Left ventricle myocardium inferior (tissue), 1 donor: ENCODE measurements at places on chromosomes 16 and 17.

DNA sequence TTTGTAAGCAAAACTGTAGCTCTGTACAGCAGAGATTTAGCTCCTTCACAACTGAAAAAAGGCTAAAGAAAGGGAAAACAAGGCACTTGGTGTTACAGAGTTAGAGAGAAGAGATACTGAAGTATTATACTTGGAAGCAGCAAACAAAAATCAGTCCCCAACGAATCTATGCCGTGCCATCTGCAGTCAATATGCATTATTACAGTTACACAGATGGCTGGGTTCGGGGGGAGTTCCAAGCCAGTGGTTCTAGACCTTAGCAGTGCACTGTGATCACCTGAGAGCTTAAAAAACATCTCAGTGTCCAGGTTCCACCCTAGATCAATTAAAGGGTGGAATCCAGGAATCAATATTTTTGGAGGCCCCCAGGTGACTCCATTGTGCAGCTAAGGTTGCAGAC lies 489.9 kb downstream of the SHISA9 start:
- no peak for DNase-seq

DNA sequence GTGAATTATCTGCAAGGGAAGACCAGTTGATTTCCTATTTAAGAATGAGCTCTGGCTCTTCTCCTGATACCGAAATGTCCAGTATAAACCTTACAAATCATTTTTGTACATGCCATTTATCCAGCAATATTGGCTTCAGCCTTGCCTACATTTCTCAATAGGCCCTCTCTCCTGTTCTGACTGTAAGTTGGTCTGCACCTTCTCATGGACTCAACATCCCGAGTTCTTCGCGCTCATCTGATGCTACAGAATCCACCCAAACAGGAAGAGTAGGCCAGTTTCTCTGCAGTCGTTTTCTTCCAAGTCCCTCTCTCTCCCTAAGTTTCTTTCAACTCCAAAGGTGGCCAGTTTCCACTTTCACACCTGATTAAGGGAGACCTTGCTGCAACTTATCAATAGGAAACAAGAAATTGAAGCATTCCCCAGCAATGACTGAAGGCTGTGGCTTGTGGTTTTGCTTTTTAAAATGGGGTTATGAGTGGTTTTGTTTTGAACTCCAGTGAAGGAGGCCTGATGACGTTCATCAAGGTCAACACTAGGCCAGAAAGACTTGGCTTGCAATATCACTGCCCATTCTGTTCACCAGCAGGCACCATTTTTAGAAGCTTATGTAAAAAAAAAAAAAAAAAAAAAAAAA lies 383.0 kb downstream of the MAF start:
- no peak for DNase-seq

- no peak for DNase-seq
These were observed 47.9 kb upstream of the NLK start for GRCh38 chr17:27994586-27994985.

DNA sequence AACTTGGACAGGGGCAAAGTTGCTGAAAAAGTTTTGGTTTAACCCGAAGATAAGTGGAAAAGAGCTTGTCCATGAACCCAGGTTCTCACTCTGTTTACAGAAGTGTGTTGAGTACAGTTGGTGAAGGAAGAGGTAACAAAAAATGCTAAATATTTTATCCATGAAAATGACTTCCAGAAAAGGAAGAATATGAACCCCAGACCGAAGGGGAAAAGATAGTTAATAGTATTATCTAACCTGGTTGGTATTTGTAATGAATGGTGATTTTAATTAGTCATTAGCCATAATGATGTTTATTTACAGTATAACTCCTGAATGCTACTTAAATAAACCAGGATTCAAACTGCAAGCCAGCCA lies 574 bp upstream of the TMEM106A start:
- no peak for DNase-seq

GRCh38 chr17:70076189-70076588 lies 1.2 kb downstream of the KCNJ16 start:
- no peak for DNase-seq

DNA sequence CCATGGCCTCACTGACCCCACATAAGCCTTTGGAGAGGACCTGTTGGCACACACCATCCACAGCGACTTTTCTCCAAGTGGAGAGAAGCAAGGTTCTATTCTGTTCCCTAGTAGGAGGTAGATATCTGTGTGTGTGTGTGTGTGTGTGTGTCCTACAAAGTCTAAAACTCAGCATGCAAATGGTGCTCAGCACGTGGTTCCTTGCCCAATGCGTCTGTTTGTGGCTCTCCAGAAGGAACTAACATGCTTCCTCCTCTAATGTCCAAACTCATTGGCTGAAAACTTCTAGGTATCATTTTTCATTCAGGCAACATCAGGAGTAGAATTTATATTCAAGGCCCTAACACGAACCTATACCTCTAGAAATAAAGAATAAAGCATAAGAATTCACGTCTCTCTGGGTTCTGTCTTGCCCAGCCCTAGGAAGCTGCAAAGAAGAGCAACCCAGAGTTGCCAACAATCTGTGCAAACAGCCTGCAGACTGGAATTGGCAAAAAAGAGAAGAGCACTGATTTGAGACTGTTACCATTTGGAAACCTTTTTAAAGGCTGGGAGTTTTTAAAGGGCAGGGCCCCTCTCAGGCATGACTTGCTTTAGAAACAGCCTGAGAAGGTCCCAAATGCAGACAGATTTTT lies 25.5 kb downstream of the MAP3K14 start:
- peak; percentile 21 for DNase-seq

DNA sequence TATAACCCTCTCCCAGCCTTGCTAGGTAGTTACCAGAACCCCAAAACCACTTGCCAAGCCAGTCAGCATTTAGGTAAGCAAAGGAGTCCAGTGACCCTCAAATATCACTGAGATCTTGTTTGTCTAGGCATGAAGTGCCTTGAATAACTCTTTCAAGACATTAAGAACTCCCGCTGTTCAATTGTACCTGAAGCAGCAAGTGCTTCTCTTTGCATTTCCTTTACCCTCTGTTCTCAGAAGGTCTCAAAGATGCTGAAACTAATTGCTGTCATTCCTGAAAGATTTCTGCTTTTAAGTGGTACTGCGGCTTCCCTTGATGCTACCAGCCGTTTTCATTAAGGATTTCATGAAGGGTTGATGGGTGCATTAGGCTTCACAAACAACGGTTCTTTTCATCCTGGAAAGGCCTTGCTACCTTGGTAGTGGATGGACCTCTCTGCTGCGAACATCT lies 142.7 kb downstream of the PITPNC1 start:
- no peak for DNase-seq

GRCh38 chr16:27315333-27316037 lies 1.7 kb downstream of the IL4R start:
- DNase-seq, result peak; percentile 27

DNA sequence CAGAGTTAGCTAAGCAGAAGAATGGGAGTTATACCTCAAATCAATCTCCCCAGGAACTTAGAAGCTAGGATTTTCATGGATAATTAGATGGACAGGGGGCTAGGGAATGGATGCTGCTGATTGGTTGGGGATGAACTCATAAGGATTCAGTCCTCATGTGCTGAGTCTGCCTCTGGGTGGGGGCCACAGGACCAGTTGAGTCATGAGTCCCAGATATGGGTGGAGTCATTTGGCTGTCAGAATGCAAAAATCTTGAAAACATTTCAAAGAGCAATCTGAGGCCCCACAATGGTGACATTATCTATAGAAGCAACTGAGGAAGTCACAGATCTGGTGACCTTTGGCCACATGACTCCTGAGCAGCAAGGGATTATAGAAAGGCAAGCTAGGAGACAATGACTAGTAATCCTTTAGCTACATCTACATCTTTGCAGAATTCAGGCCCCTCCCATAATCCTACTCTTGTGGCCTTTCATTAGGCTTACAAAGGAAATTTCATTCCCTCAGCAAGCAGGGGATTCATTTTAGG lies 82.6 kb upstream of the CCL2 start:
- DNase-seq, result no peak

DNA sequence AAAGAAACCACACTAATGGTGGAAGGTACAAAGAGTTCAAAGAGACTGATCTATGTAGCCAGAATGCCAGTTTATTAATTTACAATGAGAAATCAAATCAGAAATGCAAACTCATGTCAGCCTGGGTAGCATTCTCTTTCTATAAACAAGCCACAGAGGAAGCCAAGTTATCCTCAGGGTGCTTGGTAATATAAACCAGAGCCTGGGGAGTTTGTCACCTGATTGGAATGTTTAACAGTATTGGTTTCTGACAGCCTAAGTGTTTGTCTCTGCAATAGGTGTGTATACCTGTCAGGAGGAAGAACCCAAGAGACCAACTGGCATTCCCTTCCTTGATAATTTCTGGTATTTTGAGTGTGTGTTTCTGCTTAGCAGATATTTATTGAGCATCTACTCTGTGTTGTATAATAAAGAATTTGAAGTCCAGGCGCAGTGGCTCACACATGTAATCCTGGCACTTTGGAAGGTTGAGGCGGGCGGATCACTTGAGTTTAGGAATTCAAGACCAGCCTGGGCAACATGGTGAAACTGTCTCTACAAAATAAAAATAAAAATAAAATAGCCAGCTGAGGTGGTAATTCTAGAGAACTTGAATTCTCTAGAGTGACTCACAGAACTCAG lies 3.1 kb upstream of the C17orf58 start:
- DNase-seq, result no peak
